Activated CD4-positive, alpha-beta T cell treated with anti-CD3 and anti-CD28 coated beads, Interleukin-2, amount 10 ng/mL, durations not matched to agents 7 days and 5 days (primary cell): ENCODE measurements at places on chromosomes 7 and 10. TPM values are rescaled to one million over a fixed set of nuclear protein-coding genes. Genes with fewer than 3 reads are reported as not detected.

- DNase-seq: no peak
Observed at GRCh38 chr10:12568391-12569009, 219.2 kb downstream of the CAMK1D start.

DNA sequence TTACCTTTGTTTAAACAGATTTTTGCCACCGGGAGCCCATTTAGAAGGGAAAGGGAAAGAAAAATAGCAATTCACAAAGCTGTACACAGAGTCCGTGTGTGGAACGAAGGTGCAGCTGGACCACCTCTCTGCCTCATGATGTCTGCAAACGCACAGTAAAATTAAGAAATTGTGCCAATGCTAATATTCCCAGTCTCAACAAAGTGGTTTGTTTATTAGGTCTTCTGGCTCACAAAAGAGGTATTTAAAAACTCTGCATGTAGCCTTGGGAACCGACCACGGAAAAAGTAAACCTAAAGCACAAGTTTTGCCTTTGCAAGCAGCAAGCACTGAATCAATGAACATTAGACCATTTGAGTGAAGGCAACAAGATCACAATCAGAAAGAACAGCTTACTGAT is 57.7 kb downstream of the CREB3L2 start:
- no peak for DNase-seq

- DNase-seq: peak; percentile 50
Observed at GRCh38 chr7:116258734-116259133, 48.4 kb downstream of the TES start.

- no peak for DNase-seq
Observed at GRCh38 chr7:3455806-3456595, 154.9 kb downstream of the SDK1 start.

DNA sequence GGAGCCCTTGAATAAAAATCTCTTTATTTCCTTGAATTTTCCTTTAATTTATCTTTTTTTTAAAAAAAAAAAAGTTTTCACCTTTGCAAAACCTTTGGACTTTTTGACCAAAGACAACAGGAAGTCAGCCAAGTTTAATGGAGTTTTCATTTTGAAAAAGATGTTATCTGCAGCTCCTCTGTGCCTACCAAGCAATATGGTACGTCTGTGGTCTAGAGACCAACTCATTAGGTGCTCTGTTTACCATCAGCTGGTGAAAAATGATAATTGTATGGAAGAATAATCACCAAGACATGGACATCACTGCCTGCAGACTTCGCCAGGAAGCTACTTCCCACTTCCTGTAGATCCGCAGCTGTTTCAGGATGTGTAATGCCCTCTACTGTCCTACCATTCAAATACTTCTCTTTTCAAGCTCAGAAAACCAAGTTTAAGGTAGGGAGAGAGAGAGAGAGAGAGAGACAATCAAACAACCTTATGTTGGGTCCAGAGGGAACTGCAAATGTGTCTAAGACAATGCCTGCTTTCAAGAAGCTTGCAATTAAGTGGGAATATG is 18.7 kb downstream of the PLXNA4 start:
- DNase-seq: no peak

- DNase-seq: no peak
Observed at GRCh38 chr10:34647160-34647559, 167.9 kb downstream of the PARD3 start.

- no peak for DNase-seq
Observed at GRCh38 chr7:42159130-42159529, 77.9 kb downstream of the GLI3 start.

DNA sequence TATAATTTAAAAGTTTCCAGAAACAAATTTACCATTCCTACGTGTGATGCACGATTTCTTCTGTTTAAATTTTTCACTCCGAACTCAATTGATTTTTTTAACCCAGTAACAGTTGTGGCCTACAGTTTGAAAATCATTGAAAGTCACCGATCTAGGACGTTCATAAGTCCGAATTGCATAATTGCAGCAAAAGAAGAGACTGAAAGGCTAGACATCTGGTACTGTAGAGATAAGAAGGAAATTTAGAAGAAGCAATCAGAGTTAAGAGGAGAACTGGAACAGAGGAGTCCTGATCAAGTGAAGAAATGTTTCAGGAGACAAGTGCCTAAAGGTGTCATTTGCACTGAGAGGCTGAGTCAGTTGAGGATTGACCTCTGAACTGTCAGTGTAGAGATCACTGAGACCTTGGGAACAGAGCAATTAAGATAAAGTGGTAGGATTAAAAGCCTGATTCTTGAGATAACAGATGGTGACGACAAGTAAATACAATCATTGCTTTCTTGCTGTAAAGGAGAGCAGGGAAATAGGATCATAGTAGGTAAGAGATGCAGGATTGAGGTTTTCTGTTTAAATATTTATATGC is 73.5 kb downstream of the ZFAND4 start:
- DNase-seq: no peak

DNA sequence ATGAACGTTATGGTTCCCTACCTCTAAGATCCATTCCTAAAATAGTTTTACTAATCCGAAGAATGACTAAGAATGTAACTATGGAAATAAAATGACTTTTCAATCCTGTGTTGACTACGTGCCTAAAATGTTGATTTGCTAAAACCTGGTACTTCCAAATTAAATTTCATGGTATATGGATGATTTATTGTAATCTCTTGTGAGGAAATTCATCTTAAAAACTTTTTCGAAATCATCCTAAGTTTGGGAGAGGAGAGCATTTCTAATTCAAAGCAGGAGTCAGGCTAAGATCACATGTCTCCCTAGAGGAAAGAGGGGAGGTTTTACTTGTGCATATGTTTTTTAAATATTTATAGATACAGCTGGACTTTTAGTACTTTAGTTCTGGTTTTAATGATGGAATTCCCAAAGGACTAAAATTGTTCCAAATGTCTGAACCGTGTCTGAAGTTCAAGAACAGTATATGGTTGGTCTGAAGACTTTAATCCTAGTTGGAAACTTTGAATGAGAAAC is 483.9 kb downstream of the AUTS2 start:
- DNase-seq: no peak

DNA sequence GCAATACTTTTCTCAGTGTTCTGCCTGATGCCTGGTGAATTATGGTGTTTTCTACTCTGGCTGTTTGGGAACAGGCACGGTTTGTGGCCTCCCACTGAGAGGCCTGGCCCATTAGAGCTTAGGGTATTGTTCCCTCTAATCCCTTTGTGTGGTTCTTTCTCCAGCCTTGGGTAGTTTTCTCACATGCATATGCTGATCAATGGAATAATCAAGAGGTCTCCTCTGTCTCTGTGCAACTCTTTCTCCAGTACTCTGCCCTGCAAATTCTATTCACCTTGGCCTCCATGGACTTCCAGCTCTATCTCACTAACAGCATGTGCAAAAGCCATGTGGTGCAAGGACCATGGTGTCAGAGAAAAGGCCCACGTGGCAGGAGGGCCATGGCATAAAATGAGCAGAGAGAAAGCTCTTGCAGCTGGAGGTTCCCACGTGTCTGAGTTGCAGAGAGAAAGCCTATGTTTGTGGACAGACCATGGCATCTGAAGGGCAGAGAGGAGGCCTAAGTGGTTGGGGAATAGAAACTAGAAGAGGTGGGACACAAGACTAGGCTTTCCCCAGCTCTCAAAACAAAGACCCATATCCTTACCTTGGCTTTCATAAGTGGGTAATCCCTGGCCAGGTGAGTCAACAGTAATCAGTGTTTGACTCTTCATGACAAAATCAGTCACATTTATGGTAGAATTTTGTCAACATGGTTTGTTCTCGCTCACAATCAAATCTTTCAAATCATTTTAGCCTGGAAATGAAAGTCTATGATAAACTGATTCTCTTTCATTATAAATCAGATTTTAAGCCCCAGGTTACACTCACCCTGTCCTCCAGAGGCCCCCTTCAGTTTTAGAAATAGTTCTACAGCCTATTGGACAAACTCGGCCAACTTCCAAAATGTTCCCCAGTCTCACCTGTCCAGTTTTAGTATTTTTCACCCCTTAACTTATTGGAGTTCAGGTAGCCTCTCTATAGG is 17.3 kb downstream of the OPALIN start:
- no peak for DNase-seq

- no peak for DNase-seq
Observed at GRCh38 chr10:34520084-34520483, 295.0 kb downstream of the PARD3 start.

DNA sequence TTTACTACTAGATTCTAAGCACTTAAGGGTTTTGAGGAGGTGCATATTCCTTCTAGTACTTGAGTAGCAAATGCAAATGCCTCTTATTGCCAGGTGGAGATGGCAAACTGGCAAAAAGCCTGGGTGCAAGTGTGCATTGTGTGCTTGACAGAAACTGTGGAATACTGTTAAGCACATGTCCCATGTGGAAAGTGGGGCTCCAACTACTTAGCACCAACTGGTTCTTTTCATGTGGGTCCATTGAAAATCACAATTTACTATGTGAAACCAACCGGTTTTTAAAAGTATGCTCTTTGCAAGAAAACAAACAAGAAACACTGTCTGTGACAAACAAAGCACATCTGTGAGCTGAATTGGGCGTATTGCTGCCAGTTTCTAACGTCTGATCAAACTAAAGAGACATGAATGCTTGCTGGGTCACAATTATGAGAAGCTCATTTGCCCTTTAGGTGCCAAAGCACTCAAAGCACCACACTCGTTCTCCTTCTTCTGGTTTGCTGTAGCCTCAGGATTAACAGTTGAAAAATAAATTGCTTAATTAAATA is 197.4 kb downstream of the SEMA3E start:
- no peak for DNase-seq

- no peak for DNase-seq
Observed at GRCh38 chr7:100879685-100880261, 4.9 kb downstream of the SRRT start.

DNA sequence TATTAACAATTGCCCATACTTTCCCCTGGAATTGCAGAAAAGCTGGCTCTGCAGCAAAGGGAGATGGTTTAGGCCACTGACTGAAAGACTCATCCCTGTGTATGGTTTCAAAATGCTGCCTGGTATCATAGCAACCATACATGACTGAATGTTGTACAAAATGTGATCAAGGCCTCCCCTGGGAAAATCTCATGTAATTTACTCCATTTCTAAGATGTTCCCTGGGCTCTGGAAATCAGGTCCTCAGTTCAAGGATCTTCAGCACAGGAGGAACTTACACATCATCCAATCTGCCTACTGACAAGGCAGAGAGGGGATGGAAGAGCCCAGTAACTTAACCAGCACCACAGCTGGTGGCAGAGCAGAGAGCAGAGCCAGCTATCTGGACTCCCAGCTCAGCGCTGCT is 111.8 kb downstream of the JAZF1 start:
- no peak for DNase-seq

The APBB1IP gene
- total RNA-seq: 92.2 TPM

The CTTNBP2 gene
- total RNA-seq: not detected

The PAPOLB gene
- total RNA-seq: not detected

The CTAGE15 gene
- 0.57 TPM for total RNA-seq

The TUBAL3 gene
- not detected for total RNA-seq

The DNAJC2 gene
- 31.4 TPM for total RNA-seq

The PCBD1 gene
- 21.4 TPM for total RNA-seq

The ASB10 gene
- total RNA-seq: not detected
